Thoracic aorta (tissue), 2 donors: ENCODE measurements at places on chromosomes 11 and 22.
A peak's percentile ranks its signal among the peaks of the same experiment; 100 is the strongest.

GRCh38 chr22:49152127-49152938 is 675.3 kb downstream of the BRD1 start:
- DNase-seq: no peak

- DNase-seq: no peak
Observed at GRCh38 chr11:46240861-46241260, 36.6 kb upstream of the CREB3L1 start.

- DNase-seq: no peak
Observed at GRCh38 chr22:31584804-31585160, 77.2 kb downstream of the PISD start.

DNA sequence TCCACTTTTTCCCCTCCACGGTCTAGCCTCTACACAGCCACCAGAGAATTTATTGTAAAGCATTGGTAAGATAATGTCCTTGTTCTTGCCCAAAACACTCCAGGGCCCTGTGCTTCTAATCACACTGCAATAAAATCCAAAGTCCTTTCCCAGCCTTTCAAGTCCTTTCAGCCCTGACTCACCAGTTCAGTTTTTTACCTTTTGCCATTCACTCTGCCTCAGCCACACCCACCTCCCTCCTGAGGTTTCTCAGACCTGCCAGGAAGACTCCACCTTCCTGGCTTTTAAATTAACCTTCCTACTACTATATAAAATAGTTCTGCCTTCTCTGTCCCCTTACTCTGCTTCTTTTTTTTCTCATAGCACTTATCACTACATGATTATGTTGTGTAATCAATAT is 91.0 kb upstream of the ARHGAP32 start:
- no peak for DNase-seq

- no peak for DNase-seq
Observed at GRCh38 chr22:11613898-11614755, 3913.9 kb upstream of the OR11H1 start.

GRCh38 chr11:73186294-73186850 is 31.7 kb upstream of the P2RY2 start:
- no peak for DNase-seq

DNA sequence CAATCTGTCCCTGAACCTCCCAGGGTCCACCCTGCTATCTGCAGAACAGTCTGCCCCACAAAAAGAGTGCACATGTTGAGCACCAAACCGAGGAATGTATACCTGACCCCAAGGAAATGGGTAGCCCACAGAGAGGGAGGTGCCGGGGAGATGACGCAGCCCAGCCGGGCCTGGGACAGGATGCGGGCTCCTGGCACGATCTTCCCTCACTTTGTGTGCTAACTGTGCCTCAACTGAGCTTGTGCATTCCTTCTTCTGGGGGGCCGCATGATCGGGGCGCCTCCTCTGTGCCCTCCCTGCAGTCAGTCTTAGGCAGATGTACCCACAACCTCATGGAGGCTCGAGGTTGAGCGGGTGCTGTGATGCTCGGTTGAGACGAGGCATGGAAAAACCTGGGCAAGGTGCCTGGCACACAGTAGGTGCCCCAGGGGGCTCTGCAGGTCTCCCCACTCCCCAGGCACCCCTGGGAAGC is 2.4 kb downstream of the GAS2L1 start:
- DNase-seq: no peak

DNA sequence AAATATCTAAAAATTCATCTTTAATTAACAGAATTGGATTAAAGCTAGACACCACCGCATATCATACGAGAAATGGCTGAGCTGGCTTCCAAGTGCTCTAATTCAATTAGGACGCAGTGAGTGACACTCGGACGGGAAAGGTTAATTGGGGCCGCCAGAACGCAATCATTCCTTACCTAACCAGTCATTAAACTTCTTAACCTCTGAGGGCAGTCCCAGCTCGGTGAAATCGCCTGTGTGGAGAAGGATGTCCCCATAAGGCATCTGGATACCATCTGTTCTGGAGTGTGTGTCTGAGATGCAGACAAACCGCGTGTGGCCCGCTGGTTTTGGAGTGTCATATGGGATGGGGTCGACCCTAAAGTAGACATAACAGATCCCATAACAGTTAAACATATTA is 50.3 kb downstream of the MPPED2 start:
- DNase-seq: no peak

DNA sequence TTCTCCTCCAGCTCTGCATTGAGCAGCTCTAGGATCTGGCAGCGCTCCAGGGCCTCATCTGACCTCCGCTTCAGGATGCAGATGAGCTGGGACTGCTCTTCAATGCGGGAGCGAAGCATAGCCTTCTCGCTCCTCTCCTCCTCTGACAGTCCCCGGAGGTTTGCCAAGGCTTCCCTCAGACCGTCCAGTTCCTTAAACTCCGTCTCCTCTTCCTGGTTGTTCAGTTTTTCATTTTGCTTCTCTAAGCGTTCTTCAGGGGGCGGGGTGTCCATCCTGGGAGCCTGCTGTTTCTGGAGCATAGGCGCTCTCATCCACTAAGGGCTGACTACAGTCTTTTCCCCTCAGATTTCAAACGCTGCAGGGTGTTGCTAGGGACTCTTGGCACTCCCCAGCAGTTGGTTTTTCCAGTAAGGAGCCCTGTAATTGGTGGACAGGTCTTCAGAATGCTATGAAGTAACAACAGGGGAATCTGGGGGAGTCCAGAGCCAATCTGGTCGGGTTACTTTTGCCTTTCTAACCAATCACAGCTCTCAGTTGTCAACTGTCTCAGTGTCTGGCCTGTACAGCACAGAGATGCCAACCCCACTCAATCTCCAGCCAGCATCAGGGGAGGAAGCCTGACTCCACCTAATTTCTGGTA is at the start of gene CCDC89:
TSS of gene CCDC89 (minus strand) at position 376 of the 640 bp plus-strand sequence. CDS start at position 311, 65 bp downstream.
- DNase-seq: peak; percentile 64

GRCh38 chr11:34443136-34443535 is 4.4 kb downstream of the CAT start:
- no peak for DNase-seq

- no peak for DNase-seq
Observed at GRCh38 chr22:49717322-49717919, 110.3 kb downstream of the BRD1 start.

DNA sequence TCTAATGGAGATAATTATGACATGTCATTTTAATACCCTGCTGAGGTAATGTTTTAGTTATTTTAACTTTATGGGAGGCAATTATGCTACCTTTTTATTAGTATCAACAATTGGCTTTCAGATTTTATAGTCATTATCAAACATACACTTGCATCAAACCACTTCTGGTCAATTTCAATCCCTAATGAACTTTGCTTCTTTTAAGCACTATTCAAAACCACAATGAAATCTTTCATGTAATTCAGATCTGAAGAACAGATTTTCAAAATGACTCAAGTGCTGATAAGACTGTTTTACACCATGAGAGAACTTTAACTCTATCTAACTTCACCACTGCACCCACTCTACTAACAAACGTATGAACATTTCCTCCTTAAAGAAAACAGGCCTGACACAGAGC is 25.9 kb upstream of the CCDC34 start:
- DNase-seq: no peak

DNA sequence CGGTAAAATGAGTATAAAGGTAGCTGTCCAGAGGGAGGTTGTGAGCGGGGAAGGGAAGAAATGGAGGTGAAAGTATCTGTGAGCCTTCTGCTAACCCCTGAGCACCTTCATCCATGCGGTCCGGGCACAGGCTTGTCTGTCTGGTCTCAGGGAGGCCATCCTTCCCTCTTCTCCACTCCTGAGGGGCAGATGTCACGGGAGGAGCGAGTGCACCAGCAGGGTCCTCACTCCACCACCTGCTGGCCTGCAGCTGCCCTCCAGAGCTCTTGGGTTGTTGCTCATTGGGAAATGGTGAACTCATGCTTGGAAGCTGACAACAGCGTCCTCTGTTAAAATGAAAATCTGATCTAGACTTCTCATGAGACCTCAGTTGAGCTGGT is 33.8 kb upstream of the WNT11 start:
- DNase-seq: no peak
